ENCODE measurements at places on chromosomes 1 and 21.

DNA sequence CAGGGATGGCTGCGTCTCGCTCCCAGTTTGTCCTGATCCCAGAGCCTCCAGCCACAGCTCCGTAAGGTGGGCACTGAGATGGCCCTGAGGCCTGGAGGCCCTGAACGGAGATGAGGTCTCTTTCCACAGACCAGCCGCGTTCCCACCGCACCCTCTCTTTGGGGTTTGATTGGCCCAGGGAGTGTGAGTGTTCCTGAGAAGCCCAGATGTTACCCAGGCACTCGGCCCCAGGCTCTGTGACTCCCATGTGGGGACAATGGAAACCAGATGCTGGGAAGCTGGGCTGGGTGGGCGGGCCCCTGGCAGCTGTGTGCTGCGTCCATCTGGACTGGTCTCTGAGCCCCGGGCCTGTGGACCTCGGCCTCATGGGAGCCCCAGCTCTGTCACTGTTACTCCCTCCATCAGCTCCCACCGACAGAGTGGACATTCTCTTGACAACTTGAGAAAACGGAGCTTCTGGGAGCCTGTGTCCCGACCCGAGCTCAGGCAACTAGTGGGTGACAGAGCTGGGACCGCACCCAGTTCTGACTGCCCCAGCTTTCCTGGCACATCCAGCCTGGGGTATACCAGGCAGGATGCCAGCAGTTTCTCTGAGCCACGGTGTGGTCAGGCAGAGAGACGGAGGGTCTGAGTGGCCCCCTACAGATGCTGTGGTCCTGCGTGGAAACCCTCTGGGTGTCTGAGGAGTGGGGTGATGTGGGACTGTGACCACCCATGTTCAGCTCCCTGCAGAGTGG lies 9.8 kb upstream of the COL6A1 start:
- DNase-seq, result no peak

- no peak for DNase-seq
Measured at GRCh38 chr1:180732866-180733265, 101.0 kb downstream of the XPR1 start.

DNA sequence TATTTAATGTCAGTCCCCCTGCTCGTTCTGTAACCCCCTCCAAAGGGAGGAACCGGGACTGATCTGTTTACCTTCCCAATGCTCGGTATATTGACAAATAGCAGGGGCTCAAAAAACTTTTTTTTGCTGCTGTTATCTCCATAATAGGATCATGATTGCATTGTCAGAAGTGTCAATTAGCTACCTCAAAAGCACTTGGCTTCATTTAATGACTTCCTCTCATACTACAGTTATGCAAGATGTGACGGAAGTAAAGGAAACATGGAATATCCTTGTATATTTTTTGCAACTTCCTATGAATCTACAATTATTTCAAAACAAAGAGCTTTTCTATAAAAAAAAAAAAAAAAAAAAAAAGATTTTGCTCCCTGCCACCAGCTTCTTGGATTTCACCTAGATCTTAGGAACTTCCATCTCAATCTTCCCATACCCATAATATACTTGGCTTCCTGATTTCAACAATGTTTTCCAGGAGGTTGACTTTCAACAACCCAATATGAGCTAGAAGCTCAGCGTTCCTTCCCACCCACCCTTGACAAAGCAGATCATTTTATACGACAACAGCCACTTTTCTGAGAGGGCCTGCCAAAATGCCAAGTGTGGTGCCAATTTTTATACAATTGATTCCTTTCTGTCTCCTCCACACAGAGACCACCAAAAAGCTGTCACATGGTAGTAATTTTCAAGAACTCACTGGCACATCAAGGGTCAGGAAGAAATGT lies 71.7 kb downstream of the SETD4 start:
- no peak for DNase-seq

DNA sequence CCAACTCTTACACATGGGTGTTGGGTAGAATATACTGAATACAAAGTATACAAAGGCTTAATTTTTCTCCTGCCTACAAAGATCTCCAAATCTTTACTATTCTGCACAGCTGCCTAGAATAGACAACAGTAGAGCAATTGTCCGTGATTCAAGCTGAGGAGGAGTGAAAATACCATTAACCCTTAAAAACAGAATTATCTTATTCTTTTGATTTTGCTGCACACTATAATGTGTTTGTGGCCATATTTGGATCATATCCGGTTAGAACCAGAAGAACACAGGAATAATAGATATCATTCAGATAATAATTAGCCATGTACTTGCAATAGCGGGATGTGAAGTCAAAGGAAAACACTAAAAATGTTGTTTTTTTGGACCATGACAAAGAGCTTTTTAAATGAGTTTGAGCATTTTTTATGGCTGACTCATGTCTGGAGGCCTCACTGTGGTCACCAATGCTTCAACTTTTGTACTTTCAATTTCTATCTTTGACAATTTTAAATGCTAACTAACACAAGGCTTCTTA lies 197.6 kb upstream of the FOXD3 start:
- no peak for DNase-seq

- no peak for DNase-seq
Measured at GRCh38 chr1:185166106-185166505, 9.1 kb downstream of the SWT1 start.

Data from CD4-positive, alpha-beta T cell treated with Interleukin-15 for 4 hours (primary cell).